T follicular helper cell (primary cell): ENCODE measurements at places on chromosomes 5 and 9.

DNA sequence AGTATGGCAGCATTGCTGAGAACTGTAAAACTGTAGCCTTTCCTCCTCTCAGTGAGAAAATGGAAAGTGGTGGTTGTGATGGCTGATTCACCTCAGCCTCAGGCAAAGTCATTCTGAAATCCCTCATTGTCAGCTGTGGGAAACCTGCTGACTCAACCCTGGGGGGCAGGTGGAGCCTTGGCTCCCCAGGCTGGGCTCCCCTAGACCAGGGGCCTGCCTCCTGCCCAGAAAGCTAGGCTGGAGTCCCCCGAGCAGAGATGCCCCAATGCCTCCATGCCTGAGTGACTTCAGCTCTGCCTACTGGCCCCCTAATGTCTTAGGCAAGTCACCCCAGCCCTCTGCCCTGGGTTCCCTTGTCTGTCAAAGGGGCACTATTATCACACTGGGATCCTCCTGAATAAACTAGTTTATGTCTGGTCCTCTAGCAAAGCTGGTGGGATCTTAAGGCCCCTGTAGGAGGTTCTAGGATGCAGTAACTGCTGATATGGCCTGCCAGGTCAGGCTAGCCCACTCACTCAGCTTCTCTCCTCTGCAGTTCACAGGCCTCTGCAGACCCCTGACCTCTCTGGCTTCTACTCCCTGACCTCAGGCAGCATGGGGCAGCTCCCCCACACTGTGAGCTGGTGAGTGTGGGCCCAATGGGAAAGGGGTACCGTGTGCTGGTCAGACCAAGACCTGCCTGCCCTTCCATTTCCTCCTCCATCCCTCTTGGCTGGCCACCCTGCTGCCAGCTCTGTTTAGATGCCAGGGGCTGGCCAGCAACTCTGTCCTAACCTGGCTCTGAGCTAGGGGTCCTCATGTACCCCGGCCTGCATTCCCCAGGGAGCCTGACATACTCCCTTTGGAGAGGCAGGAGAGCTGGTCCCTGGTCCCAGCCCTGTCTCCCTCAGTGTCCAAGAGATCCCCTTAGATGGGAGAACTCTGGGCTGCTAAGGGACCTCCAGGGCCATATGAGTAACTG is 24.2 kb downstream of the TCF7 start:
- DNase-seq, result no peak

DNA sequence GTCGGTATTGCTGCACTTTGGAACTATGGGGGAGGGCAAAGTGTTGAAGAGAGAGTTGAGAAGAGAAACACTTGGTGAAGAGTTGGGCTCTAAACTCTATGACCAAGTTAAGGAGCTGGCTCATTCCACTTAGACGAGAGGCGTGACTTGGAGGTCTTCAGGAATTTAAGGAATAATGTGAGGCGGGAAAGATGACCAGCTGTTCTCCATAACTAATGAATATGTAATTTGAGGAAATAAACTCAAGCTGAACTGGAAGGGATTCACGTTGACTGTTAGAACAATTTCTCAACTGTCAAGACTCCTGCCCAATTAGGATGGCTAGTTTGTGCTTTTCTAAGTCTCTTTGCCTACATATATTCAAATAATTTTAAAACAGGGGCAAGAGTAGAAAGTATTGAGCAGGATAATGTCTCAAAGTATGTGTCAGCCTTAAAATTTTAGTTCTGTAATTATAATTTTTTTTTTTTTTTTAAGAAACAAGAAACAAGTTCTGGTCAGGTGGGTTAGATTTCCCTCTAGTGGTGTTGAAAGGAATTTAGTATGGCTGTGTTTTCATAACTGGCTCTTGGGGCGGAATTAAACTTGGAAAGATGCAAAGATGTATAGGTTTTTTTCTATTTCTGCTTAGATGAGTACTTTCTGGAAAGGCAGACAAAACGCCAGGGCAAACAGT is 33.4 kb downstream of the TMEM252 start:
- DNase-seq, result no peak

- no peak for DNase-seq
Observed at GRCh38 chr9:80732506-80732905, 956.8 kb downstream of the TLE1 start.

- DNase-seq, result no peak
Observed at GRCh38 chr9:8133606-8134005, 334.0 kb upstream of the DMAC1 start.

DNA sequence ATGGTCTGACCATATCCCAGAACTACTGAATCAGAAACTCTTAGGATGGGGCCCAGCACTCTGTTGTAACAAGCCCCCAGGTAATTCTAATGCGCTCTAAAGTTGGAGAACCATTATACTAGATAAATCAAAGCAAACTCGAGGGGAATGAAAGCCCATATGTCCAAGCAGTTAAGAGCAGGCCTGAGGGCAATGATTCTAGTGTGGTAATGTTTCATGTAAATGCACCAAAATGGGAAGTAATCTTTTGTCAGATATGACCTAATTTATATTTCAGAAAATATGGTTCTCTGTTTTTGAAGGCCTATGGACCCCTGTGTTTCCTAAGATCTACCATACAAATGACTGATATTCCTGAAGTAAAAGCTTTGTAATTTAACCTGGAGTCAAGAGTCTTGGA is 108.0 kb upstream of the PTGER4 start:
- no peak for DNase-seq

GRCh38 chr5:522116-522515 is 2.1 kb downstream of the SLC9A3 start:
- no peak for DNase-seq

GRCh38 chr9:72169178-72169577 is 19.9 kb downstream of the GDA start:
- no peak for DNase-seq

DNA sequence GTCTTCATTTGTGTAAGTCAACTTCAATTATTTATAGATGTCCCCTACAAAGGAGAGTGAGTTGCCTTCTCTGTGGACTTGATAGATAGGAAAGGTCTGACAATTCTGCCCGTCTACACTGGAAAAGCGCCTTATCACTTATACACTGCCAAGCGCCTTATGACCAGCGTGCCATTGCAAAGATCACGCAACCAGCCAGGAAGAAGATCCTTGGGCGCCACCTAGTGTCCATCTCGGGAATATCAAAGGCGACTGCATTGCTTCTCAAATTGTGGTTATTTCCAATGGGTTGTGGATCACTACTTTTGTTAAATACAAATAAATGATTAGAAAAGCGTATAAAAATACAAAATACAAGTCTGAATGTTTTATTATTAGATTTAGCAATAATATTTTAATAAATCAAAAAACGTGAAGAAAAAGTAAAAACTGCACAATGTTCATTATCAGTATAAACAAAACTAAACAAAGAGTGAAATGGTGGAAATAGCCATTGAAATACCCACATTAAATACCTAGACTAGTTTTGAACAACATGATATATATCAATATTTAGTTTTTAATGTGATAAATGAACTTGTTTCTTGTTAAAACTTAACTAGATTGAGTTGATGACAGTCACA is 27.8 kb downstream of the SUB1 start:
- peak; percentile 74 for DNase-seq

GRCh38 chr9:89991204-89991790 is 386.5 kb downstream of the GADD45G start:
- DNase-seq, result no peak

GRCh38 chr5:120510098-120510637 is 46.1 kb downstream of the PRR16 start:
- no peak for DNase-seq

- no peak for DNase-seq
Observed at GRCh38 chr9:113131689-113132151, 19.1 kb upstream of the SLC31A2 start.

- DNase-seq, result no peak
Observed at GRCh38 chr9:113901221-113901688, 25.1 kb downstream of the ZNF618 start.

- no peak for DNase-seq
Observed at GRCh38 chr5:139967353-139967752, 75.7 kb downstream of the NRG2 start.

DNA sequence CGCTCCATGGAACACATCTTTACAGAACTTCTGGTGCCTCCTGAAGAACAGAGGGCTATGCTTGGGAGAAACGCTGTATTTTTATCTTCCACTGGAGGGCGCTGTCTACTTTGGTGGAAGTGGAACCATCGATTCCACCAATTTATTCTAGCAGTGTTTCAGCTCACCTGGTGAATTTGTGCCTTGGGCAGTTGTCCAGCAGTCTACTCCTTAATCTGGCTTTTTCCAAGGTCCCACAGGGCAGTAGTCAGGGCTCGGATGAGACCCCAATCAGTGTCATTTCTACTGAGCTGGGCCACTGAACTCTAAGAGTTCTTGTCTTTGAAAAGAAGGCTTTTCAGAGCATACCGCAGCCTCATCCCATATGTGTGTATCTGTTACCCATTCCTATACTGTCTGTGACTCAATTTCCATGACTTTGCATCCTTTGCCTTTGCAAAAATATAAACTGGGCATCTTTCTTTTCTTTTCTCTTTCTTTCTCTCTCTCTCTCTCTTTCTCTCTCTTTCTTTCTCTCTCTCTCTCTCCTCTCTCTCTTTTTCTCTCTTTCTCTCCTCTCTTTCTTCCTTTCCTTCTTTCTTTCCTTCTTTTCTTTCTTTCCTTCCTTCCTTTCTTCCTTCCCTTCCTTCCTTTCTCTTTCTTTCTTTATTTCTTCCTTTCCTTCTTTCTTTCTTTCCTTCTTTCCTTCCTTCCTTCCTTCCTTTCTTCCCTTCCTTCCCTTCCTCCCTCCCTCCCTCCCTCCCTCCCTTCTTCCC is 138.4 kb upstream of the ZNF618 start:
- no peak for DNase-seq

DNA sequence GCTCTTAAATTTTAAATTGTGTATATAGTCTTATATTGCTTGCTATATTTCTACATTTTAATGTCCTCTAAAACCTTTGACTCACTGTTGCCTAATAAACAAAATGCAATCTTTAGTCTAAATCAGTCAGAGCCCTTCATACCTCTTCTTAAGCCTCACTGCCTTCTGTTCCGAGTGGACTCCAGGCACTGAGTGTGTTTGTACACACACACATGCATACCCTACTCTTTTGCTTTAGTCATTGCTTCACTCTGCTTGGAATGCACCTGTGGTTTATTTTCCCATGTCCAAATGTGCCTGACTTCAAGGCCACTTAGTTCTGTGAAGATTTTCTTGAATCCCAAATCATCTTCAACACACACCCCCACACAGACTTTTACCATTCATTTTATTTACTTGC is 60.9 kb downstream of the SLC12A2 start:
- DNase-seq, result no peak

DNA sequence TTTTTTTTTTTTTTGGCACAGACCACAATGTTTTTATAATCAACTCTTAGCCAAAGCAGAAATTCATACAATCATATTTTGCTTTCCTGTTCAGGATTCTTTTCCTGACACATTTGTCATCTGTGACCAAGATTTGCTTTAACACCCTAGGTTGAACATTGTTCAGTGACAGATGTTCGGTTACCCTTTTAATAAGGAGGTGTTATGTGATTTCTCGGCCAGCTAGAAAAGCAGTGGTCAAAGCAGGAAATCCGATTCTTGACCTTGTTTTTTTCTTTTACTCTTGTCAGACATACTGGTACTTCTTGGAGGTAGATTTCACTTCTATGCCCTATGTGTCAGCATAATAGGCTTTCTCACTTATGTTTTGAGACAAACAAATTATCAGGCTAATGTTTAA is 335.3 kb upstream of the ACTBL2 start:
- no peak for DNase-seq

DNA sequence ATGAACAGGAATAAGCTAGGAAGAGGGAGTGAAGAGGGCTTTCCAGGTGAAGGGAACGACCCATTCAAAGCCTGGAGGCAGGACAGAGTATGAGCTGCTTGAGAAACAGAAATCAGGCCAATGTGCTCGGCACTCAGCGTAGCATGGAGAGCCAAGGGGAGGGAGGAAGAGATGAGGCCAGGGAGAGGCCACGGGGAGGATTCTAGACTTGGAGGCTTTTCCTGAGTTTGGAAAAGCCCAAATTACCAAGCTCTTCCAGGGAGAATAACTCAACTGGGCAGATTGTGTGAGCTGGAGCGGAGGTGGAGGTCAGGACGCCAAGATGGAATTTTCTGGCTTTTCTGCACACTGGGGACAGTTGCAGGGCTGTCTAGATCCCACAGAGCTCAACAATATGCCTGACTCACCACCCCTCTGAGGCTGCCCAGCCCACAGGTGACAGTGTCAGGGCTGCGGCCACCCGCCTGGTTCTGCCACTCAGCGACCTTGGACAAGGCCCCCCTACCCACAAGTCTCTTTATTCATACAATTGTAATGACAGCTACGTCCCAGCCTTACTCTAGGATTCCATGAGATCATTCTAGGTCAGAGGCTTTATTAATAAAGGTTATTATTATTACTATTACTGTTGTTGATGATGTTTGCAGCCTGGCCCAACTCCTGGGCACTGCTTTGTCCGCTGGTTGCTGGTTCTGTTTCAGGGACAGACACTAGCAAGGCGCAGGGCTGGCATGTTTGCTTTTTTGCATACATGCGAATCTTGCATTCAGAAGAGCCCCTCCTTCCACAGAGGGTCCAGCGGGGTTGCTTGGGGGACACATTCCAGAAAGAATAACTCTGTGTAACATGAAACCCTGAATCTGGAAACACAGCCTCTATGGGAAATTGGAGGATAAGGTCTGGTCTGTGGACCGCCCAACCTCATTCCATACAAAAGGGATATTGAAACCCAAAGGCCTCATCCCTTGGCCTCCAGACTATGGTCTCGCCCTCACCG is 9.4 kb upstream of the LMX1B start:
- no peak for DNase-seq

- DNase-seq, result no peak
Observed at GRCh38 chr9:108021096-108021710, 531.6 kb upstream of the KLF4 start.

DNA sequence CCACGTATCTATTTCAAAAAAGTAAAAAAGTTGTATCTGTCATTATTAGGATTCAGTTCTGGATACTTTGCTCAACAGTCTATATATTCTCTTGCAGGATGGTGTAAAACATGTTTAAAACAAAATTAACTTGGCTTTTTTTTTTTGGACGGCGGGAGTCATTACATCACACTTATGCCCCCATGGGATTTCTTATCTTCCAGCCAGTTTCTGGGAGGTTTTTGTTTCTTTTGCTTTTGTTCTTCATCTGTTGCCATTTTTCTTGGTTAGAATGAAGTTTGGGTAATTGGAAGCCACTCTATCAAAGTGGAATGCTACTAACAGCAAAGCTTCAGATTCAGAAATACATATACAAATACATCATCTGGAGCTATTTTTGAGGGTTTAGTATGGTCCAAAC is 1.8 kb upstream of the STARD4 start:
- no peak for DNase-seq

DNA sequence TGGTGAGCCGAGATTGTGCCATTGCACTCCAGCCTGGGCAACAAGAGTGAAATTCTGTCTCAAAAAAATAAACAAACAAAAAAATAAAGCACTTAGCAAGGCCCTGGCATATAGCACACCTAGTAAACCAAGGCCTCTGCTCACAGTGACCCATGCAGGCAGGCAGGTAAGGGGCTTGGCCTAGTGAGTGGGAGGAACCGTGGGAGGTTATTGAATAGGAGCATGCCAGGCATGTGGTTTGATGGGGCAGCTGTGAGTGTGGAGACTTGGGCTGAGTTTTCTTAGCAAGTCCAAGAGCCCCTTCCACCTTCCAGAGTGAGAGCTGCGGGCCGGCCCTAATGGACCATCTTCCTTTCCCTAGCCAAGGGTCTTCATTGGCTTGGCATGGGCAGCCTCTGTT is 4.5 kb upstream of the NDST1 start:
- no peak for DNase-seq

GRCh38 chr9:122379340-122379739 is 8.5 kb downstream of the PTGS1 start:
- DNase-seq, result no peak

- no peak for DNase-seq
Observed at GRCh38 chr9:137666955-137667670, 48.3 kb downstream of the EHMT1 start.

- no peak for DNase-seq
Observed at GRCh38 chr5:91183743-91184142, 199.4 kb downstream of the ARRDC3 start.
